ENCODE measurements at places on chromosomes 7 and 10.

DNA sequence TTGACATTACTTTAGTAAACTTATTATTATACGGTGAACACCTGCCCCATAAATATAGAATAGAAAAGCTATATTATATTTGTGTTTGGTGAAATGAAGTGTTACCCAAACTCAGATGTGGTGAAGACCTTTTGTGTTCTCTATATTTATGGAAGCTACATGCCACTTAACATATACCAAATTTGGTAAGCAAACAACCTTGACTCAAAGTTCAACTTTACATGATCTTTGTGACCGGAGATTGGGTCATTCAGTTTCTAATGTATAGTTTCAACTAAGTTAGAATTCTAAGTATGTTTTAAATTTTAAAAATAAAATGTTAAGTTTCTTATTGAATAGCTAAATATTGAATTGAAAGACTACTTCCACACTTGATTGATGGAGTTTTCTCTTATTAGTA lies 288.6 kb upstream of the SEMA3D start:
- no peak for DNase-seq

GRCh38 chr10:113735913-113736312 lies 15.6 kb upstream of the PLEKHS1 start:
- DNase-seq: no peak

DNA sequence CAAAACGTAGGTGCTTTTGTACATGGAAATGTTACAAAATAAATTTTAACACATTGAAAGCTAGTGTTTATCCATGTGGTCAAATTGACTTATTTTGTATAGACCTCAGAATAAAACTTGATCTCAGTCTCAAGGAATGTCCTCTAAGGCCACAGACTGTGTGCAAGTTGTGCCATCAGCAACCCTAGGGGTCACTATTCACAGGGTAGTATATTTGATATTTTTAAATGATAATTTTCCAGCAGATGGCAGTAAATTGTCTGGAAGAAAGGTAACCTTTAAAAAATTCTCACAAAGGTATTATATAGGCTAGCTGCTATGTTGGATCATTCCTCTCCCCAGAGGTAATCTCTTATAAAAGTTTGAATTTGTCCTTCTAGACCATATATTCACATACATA lies 12.9 kb upstream of the SNX10 start:
- peak; percentile 77 for DNase-seq

DNA sequence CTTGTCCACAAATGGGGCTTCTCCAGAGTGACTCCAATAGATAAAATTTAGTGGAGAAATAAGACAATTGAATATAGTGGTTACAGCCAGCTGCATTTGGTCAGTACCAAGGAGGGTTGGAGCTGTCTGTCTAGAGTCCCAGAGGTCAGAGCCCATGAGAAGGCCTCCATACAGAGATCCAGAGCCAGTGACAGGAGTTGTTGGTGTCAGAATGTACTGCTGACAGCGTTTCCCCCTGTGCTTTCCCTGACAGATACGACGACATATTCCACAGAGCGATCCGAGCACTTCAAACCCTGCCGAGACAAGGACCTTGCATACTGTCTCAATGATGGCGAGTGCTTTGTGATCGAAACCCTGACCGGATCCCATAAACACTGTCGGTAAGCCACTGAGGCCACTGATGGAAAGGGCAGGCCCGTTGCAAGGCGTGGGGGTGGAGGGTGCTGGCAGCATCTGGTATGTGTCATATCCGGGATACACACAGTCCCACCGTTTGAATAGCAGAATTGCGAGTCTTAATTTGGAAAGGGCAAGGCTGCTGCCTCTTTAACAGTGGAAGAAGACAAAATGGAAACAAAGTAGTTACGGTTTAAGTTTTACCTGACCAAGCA lies 483.6 kb downstream of the NRG3 start:
- DNase-seq: no peak

GRCh38 chr7:78863281-78863680 lies 590.2 kb downstream of the MAGI2 start:
- DNase-seq: no peak

Data from suppressor macrophage treated with lipopolysaccharide for 1 hour (primary cell).